Right lung (tissue), 10 donors: ENCODE measurements at places on chromosomes 4 and X. TPM values are rescaled to one million over a fixed set of nuclear protein-coding genes. Genes with fewer than 3 reads are reported as not detected.

PCDH7 gene
- polyA plus RNA-seq = 22.2 TPM

RPA4 gene
- polyA plus RNA-seq = 0.29 TPM

GRCh38 chr4:189035654-189036053 lies 896.4 kb downstream of the TRIML1 start:
- DNase-seq = no peak

- no peak for DNase-seq
These were observed 6.0 kb downstream of the PLP1 start for GRCh38 chrX:103782640-103783039.

- no peak for DNase-seq
These were observed 59.3 kb upstream of the UBQLN2 start for GRCh38 chrX:56503941-56504673.

GRCh38 chr4:86908251-86908657 lies 16.0 kb upstream of the C4orf36 start:
- peak; percentile 56 for DNase-seq

DNA sequence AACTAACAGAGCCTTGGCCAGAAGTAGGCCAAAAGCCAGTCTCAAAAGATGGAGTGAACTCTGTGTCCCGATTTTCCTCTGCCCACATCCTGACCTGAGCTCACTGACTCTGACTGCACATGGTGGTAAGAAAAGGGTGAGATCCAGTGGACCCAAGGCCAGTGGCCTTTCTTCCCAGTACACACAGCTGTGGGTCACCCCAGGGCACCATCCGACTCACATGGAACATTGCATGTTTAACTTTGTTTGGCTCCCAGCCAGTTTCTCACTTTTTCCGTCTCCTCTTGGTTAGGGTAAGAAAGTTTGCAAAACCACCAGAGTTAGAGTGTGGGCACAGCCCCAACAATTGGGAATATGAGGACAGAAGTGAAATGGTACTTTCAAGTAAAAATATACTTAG lies 69.8 kb downstream of the GAB1 start:
- DNase-seq = no peak

DNA sequence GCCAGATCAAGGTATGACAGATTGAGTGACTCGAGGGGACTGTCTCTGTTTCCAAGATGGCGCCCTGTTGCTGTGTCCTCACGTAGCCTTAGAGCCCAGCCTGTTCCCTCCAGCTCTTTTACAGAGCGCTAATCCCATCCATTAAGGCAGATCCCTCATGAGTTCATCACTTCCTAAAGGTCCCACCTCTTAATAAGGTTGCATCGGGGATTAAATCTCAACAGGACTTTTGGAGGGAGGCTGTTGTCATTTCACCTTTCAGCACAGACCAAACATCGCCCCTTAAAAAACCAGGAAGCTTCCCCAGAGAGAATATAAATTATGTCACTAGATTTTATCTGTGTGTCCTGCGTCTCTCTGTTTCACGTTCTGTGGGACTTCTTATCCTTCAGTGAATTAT lies 32.6 kb upstream of the DHRSX start:
- no peak for DNase-seq

GRCh38 chrX:21933077-21933476 lies 7.4 kb upstream of the SMS start:
- no peak for DNase-seq

DNA sequence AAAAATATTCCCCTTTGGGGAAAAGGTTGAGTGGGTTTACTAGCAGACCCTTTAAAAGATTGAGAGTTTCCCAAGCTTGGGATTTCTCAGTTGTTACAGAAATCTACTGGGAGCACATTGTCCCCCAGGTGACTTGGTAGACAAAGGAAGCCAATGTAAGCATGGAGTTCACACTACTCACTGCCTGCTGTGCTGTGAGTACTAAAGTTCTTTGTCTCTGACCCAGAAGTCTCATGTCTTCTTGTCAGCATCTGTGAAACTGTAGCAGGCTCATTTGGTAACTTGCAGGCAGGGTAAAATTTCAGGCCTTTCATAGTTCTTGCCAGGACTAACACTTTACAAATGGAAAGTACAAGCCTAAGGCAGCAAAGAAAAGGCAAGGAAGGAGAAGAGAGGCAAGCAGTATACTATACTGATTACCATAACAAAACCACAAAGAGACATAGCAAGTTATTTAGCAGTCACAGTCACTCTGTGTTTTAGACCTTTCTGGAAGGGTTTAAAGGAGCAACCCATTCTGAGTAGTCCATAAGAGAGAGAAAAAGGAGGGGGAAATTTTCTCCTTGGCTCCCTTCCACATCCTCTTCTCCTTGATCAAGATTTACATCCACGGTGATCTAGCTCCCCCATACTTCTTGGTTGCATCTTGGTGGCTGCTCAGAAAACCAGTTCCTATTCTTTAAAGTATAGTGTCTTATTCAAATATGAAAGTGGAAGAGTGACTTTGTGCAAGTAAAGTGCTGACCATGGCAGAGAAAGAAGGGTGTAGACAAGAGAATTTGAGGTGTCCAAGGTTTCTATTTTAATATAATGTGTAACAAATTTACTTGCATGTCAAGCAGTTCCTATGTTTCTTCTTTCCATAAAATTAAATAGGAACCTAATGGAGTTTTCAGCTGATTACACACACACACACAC lies 160.0 kb upstream of the PDE5A start:
- DNase-seq = no peak
